Progenitor cell of endocrine pancreas (in vitro differentiated cells): ENCODE measurements at places on chromosomes 3 and 15.

DNA sequence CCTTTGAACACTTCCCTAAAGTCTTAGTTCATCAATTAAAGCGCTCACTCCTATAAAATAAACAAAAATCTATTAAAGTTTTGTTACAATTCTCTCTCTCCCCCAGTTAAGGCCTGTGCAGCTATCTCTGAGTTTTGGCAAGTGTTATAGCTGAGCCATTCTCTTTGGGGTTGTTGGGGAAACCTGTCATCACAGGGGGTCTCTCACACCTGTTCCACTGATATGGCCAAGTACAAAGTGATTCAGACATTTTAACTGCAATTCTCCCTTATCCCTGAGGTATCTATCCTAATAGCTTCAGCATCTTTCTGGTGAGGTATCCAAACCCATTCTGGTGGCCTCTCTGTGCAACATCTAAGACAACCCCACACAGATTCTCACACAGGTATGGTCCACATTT is 116.4 kb downstream of the UNC13C start:
- no peak for DNase-seq

DNA sequence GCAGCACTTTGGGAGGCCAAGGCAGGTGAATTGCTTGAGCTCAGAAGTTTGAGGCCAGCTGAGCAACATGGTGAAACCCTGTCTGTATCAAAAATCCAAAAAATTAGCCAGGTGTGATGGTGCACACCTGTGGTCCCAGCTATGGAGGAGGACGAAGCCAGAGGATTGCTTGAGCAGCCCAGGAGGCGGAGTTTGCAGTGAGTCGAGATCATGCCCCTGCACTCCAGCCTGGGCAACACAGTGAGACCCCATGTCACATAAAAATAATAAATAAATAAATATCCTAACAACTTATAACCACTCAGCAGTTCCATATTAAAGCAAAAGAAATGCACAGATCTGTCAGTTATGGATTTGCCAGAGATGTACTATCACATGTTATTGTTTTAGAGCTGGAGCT is 62.6 kb downstream of the LMLN start:
- no peak for DNase-seq

DNA sequence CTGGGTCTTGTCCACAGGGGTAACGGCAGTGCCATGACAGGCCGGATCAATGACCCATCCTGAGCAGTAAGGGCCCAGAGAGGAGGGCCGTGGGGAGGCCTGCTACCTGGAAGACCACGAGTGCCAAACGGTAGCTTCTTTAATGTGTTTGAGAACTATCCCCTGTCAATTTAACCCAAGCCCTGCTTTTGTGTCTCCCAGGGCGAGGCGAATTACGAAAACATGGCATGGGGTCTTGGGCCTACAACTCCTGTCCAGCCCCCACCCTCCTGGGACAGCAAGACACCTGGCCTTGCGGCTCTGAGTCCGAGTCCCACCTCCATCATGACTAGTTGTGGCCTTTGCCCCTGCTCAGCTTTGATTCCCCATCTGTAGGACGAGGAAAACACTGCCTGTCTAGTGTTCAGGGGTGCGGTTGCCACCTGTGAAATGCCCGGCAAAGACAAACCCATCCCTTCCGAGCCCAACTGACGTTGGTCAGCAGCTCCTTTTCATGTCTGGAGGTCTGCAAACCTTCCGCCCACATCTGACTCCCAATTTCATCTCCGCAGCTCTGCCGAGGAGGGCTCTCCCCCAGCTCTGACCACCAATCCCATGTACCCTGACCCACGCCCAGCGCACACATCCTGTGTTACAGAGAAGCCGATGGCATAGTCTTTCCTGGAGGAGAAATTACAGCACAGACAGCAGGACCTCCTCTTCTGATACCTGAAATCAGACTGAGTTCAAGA is 28.9 kb upstream of the SNRPA1 start:
- no peak for DNase-seq

GRCh38 chr15:76313731-76314130 is 2.5 kb upstream of the ETFA start:
- DNase-seq: no peak

GRCh38 chr15:91027677-91028076 is 5.3 kb upstream of the VPS33B start:
- DNase-seq: no peak

GRCh38 chr3:59432665-59433064 is 382.8 kb upstream of the CFAP20DC start:
- DNase-seq: no peak
